ENCODE measurements at places on chromosomes 4 and X.

GRCh38 chr4:93827272-93827947, 1.1 kb upstream of the ATOH1 start:
- no peak for DNase-seq

DNA sequence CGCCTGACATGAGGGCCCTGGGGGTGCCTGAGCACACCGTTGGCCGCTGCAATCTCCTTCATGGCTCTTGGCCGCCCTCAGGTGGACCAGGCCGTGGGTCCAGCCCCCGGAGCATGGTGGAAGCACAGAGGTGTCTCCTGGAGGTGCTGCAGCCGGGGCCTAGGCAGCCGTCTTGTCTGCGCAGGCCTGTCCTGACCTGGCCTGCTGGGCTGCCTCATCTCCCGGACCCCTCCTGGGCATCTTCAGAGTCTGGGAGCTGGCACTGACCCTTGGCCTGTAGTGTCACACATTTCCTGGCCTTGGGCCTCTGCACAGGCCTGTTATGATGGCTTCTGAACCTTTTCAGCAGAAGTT, 20.9 kb downstream of the UVSSA start:
- no peak for DNase-seq

DNA sequence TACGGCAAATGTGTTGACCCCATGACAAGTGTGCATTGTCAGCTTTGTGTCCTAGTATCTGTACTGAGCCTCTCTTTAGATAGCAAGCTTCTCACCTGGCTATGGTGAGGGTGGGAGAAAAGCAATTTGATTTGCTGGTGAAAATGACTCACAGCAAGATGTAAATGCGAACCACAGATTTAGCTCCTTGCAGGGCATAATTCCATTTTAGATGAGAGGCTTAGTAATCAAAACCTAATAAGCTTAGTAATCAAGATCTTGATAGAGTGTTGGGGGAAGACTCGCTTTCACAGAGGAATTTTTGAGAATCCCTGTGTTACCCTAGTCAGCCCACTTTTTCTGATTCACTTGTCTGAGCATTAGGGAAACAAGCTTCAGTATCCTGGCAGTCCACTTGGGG, 7.7 kb upstream of the OCIAD2 start:
- no peak for DNase-seq

- no peak for DNase-seq
Observed at GRCh38 chrX:114390251-114390796, 193.6 kb upstream of the HTR2C start.

DNA sequence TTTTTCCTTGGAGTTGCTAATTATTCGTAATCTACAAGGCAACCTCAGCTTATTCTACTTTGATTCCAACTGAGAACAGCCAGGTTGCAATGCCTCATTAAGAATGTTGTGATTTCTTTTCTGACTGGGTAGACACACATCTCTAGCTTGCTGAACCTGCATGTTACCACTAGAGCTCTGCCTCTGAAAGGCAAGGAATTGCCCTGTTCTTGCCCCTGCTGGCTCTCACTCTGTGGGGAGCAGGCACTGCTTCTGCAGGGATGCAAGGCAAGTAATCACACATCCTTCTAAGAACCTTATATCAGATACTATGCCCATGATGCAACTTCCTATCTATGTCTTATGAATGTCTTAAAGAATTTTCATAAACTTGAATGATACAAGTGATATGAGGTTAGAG, 503.2 kb downstream of the PACRGL start:
- DNase-seq: no peak

GRCh38 chr4:131650951-131651350, 1498.1 kb upstream of the PCDH10 start:
- no peak for DNase-seq

DNA sequence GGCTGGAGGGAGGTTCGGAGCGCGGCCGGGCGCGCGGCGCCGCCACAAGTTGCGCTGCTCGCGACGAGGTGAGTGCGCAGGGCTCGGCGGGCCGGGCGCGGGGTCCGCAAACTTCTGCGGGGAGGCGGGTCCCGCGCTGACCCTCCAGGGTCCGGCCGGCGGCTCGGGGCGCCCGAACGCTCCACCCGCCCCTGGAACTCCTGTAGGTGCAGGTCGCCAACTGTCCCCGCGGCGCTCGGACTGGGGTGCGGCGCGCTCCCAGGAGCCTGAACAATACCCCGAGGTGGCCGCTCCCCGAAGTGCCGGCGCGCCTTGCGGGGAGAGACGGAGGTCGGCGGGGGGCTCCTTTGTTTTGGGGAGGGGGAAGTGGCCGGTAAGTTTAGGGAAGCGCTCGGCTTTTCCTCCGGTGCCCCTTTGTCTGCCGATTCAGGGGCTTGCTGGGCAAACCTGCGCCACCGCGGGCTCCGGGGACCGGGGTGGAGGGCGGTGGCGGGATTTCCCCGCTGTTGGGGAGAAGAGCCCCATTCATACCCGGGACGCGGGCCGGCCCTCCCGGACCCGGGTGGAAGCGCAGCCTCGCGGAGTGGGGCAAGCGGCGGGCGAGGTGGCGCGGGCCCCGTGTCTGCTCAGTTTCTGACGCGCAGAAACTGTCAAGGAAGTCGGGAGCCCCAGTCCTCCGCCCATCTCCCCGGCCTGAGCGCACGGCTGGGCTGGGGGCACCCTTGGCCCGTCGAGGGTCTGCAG, 694 bp downstream of the TBL1X start:
- no peak for DNase-seq

GRCh38 chr4:20338841-20339240, 87.1 kb downstream of the SLIT2 start:
- DNase-seq: no peak

DNA sequence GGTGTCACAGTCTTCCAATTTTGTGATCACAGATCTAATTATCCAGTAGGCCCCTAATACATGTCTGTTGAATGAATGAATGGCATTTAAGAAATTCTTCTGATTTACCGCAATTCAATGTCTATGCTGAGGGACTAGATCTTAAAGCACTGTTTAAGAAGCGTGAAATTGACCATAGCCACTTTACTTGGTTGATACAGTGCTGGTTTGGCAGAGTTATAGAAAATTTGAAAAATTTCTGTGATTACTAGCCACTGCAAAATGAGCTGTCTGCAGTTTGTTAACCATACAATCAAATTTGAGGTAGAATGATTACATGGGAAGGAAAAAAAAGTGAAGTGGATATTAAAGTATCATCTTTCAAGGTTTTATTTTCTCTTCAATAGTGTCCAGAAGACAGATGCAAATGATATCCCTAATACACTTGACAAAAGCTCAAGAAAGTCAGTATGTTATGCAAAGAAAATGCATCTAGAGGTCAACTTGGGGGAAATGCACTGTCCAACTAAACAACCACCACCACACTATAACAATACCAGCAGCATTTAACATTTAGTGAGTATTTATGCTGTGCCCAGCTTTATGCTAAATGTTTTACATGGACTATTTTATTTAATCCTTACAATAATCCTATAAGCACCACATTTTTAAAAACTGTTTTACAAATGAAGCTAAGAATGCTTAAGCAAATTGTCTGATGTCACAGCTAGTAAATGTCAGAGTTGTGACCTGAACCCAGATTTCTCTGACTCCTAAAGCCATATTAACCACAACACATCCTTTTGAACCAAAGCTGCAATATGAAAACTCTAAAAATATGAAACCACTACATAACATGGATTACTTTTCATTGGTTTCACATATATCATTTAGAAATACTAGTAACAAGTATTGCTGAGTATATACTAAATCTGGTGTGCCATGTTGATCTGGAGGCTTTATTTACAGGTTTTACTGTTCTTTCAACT, 217.9 kb upstream of the MAB21L2 start:
- DNase-seq: no peak

- DNase-seq: no peak
Observed at GRCh38 chr4:184427093-184427492, 47.3 kb downstream of the IRF2 start.

DNA sequence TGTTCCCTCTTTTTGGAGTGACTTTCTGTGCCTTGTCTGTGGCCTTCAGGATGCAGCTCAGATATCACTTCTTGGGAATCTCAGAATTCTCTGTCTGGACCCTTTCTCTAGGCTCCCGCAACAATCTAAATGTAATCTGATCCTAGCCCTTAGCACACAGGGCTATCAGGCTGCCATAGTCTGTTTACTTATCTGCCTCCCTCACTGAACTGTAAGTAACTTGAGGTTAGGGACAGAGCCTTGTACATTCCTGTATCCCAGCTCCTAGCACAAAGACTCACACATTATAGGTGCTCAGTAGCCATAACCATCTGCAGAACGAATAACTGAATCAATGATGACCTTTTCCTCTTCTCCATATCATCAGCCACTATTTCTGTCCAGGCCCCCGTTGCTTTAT, 69.5 kb downstream of the RTL9 start:
- DNase-seq: no peak

DNA sequence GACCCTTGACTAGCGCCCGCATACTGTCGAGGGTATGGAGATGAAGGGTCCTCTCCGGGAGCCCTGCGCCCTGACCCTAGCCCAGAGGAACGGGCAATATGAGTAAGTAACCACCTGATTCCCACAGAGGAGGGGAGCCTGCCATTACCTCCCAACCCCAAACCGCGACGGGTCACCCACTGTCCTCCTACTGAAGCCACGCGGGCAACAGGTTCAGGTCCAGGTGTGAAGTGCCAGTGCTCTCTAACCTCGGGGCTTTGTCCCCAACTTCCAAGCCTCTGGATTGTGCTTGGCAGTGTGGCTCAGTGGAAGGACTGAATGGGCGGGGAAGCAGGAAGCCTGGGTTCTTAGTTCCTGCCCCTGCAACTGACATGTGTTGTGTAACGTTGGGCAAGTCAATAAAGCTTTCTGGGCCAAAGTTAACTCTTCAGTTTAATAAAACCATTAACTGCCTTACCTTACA, 694 bp downstream of the OCRL start:
- DNase-seq: no peak

GRCh38 chr4:172962564-172963353, 205.9 kb upstream of the GALNT7 start:
- DNase-seq: no peak

- DNase-seq: no peak
Observed at GRCh38 chr4:172858731-172859230, 309.8 kb upstream of the GALNT7 start.

DNA sequence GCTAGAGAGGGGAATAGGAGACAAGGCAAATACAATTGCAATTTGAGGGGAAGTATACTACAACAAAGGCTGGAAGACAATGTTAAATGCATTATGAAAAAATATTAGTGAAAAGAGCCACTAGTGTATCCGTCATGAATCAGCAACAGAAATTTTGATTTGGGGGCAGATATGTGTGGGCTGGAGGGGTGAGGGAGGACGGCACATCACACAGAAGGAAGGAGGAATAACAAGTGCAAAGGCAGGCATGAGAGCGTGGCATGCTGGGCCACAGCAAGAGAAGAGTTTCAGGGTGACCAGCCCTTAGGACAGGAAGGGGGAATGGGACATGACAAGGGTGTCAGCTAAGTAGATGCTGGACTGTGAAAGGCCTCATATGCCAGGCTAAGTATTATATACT, 63.7 kb upstream of the NAP1L5 start:
- DNase-seq: no peak

DNA sequence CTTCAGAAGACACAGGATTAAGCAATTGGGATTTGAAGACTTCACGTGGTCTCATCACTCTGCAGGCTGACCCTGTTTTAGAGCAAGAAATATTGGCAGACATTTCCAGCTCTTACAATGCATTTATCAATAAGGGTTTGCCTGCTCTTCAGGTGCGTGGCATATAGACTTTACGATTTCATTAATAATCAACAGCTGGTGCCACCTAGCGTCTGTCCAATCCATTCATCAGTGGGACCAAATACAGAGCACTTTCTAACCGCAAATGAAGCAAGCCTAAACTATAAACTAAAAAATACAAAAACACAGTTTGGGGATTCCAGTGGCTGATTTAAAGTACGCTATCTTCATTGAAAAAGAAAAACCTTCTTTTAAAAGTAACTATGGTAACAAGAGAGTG, 125.4 kb upstream of the DMD start:
- no peak for DNase-seq

DNA sequence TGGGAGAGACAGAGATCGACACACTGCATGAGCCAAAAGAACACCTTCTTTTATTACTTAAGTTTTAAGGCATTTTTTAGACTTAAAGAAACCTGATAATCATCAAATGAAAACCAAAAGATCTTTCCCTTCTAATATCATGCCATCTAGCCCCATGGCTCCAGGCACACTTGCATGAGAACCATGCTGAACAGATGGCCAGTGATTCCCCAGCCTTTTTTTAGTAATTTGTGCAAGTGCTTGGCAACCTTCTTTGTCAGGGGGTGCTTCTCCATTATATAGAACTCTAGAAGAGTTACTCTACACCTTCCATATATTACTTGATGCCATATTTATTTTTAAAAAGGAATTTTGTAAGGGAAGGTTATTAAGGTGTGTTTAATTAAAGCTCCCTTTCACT, 182.2 kb upstream of the TEX13C start:
- DNase-seq: no peak

DNA sequence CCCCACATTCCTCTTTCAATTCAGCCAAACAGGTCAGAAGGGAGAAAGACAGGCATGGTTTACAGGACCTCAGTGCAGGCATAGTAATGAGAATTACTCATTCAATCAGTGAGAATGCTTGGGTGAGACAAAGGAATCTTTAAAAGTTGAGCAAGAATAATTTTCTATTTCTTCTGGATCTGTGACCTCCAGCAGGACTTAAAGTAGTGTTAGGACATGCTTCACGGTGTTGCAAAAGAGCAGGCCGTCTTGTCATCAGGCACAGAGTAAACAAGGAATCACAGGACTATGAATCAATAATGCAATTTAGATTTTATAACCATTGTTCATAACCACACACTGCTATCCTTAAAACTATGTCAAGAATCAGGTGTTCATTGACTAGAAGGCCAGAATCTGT, 130.6 kb upstream of the GLRA2 start:
- no peak for DNase-seq

GRCh38 chr4:146107587-146108240, 67.8 kb upstream of the LSM6 start:
- DNase-seq: no peak

DNA sequence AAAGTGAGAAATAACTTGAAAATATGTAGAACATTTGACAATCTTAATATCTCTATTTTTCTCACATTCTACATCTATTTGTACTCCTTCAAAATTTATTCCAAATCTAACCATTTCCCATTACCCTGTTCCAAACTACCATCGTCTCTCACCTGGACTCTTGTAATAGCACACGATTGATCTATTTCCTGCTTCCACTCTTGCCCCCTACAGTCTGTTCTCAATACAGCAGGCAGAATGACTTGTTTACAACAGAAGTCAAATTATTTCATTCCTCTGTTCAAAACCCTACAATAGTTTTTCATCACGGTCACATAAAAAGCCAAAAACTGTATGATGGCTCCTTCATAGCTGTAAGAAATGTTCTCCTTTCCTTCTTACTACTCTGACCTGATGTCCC, 21.1 kb upstream of the LUZP4 start:
- no peak for DNase-seq
